ENCODE measurements at places on chromosomes 4 and X.

- DNase-seq, result no peak
Measured at GRCh38 chr4:97759785-97760184, 383.5 kb downstream of the STPG2 start.

- DNase-seq, result no peak
Measured at GRCh38 chrX:154353172-154353843, 21.1 kb downstream of the FLNA start.

DNA sequence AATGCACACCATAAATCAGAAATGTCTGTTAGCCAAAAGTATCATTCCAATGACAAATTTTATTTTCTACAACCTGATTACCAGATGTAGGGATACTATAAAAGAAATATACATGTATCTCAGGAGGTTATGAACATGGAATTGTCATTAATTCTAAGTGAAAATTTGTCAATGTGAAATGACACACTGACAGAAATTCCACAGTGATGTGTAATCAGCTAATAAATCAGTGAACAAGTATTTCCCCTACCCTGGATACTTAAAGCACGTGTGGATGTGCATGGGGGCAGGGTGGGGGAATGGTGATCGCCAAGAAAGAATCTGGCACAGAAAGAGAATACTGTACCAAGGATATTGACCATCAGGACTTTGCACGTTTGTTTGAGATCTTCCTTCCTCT is 123.6 kb downstream of the SH3RF1 start:
- no peak for DNase-seq

DNA sequence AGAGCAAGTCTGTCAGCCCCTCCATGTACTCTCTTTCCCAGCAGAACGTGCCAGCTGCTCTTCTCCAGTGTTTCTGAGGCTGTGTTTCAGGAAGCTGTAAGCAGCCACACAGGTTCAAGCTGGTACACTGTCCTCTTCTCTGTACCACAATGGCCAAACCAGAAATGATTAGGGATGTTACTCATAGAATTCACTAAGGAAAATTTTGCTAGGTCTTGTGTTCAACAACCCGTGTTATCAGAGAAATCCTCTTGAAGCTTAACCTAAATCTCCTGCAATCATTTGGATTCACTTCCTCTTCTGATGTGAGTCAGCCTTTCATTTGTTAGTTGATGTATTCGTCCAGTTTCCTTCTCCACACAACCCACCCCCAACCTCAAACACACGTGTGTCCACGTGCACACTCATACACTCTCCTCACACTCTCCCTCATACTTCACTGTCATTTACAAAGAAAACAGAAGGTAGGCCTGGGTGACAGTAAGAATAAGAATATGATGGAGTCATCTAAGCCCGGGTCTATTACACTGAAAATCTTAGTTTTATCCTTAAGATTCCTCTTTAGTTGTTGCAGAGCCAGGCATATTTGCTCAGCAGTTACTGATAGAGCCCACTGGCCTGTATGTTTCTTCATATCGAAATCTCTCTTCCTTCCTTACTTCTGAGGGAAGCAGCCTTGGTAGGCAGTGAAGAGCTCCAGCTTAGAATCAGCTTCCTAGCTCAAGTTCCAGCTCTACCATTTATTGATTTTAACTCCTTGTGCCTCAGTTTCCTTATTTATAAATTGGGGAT is 63.4 kb downstream of the DCUN1D4 start:
- DNase-seq, result peak; percentile 34

DNA sequence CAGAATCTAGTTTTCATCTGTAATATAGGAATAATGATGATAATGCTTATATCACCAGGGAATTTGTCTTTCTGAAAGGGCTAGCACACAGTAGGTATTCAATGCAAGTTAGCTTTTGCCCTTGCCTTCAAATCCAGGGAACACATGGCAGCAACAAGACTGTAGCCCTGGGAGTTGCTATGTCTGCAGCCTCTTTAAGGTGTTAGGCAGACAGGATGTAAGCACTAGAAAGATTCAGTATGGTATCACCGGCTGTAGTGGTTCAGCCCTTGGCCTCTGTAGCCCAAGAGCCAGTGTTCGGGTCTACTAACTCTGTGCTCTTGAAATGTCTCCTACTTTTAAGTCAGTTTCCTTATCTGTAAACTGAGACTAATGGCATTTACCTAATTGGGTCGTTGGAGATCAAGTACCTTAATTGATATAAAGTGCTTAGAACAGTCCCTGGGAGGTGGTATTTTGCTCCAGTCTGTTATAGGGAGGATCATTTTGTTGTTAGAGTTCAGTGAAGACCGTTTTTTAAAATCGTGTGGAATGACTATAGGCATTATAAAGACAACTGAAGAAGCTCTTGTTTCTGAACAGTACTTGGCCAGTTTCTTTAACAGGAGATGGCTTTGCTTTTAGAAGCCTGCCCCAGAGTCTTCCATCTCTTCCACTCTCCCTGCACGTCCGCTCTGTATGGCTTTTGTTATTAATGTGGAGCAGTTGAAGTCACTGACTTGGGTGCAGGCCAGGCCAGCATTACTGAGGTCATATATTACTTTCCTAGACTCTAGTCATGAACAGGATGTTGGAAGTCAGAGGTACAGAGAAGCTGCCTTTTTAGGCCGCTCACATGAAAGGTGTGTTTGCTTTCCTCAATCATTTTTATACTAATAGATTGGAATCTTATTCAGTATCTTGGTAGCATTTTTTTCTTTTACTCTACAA is 44.8 kb downstream of the GAB1 start:
- DNase-seq, result no peak

GRCh38 chr4:63505714-63506460 is 903.4 kb downstream of the TECRL start:
- no peak for DNase-seq

Data from GM13976 (cell line).